ENCODE measurements at places on chromosomes 3 and 15.

GRCh38 chr15:35929740-35930444, 383.9 kb upstream of the DPH6 start:
- no peak for DNase-seq

DNA sequence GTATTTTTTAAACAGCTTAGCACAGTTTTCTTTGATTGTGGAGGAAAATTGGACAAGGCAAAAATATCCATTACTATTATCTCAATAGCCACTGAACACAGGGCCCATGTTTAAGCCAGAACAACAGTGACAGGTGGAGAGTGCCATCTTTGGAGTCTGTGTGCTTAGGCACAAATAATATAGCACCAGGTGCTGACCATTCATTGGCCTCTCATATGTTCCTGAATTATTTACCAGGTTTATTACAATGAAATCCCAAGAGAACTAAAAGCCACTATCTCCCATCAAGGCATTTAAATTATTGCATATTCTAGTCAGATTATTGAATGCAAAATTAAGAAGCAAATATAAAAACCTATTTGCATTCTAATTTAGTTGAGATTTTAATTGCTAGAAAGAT, 39.6 kb downstream of the GPR156 start:
- DNase-seq: no peak

DNA sequence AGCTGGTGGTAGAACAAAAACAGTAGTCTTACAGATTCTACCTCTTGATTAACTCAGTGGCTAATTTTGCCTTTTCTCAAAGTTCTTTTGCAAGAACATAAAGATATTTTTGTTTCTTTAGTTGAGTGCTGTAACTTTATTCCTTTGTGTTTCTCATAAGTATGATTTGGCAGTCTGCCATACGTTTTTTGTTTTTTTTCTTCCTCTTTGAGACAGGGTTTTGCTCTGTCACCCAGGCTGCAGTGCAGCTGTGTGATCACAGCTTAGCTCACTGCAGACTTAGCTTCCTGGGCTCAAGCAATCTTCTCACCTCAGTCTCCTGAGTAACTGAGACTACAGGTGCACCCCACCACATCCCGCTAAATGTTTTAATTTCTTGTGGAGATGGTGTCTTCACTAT, 22.4 kb downstream of the B3GNT5 start:
- no peak for DNase-seq

DNA sequence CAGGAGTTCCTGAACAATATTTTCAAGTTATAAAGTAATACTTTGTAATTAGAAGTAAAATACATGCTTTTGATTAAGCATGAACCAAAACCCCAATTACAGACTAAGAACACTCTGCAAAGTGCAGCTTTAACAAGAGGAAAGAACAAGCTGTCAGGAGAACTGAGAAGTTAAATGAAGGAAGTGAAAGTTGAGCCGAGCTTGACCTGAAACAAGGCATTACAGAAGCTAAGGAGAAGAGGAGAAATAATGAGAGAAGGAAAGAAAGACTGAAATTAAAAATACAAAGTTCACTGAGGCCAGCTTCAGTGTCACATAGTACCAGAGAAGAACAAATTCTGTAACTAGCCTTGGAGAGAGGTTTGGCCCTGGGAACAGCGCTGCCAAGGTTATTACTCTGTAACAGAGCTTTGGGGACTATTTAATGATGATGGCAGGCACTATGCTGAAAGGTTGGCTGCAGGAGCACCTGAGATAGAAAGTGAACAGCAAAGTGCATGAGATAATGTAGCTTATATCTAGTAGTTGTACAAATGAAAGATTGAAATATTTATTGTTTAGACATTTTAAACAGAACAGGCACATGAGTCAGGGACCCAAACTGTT, 241.9 kb upstream of the PEX5L start:
- DNase-seq: no peak

DNA sequence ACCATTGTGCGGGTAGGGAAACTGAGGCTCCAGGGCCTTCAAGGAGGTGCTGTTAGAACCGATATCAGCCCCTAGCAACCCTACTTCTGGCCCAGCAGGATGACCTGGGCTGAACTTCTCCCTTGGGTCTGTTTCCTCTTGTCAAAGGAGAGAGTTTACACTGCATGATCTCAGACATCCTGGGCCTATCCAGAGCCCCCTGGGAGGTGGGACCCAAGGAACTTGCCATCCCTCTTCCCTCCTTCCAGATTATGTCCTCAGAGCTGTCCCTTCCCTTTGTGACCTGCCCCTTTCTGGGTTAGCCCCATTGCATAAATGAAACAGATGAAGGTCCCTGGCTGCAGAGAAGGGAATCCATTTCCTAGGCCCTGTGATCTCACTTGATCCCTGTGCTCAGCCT, 12.3 kb upstream of the DNAH1 start:
- DNase-seq: no peak

GRCh38 chr3:12499474-12499873, 15.2 kb downstream of the TSEN2 start:
- no peak for DNase-seq

DNA sequence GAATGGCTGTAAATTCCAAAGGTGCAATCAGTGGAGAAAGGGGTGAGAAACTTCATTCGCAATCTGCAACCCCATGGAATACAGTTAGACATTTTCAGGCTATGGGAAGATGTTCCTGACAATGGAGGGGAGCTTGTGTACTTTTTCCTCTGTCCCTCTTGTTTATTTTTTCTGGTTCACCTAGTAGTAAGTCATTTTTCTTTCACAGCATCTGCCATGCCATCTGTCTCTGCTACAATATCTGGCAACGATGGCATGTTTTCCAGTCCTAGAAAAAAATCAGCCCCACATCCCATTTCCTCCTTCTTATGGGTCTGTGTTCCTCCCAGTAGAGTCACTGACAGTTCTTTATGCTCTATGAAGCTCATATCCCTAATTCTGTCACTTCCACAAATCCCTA, 76.0 kb downstream of the SSR3 start:
- no peak for DNase-seq

GRCh38 chr3:196624067-196624790, 15.3 kb upstream of the NRROS start:
- DNase-seq: no peak

- no peak for DNase-seq
These were observed 23.4 kb downstream of the GTF2E1 start for GRCh38 chr3:120765830-120766493.

GRCh38 chr3:188446766-188447165, 292.8 kb downstream of the LPP start:
- DNase-seq: no peak

DNA sequence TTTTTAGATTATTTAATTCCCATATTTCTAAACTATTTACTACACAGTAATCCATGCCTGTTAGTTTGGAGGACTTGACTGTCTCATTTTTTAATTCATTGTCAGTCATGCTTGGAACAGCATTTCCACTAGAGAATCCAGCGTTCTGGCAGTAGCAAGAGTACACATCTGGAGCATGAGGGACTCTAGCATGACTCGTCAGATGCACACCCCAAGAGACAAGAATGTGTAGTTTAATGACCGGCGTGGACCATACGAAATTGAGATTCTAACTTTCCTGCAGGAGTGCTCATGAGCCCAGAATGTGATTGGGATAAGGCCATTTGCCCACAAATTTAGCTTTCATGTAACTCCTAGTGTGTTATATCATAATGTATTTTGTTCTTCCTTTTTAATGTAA, 48.9 kb downstream of the ASB7 start:
- DNase-seq: no peak

DNA sequence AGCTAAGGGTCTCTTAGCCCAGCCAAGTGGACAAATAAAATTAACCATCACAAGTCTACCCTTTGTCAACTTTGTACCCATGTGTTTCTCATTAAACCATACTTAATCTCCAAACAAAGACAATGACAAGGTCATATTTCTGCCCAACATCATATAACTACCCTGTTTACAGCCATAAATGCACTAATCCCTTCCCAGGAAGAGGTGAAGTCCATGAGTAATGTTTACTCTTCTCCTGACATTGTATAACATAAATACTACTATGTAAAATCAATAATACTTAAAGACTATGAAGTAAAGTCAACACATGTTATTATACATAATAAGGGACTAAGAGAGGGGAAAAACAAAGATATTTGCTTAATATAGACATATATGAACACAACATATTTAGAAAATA, 38.5 kb upstream of the FAN1 start:
- no peak for DNase-seq

GRCh38 chr15:66959875-66960274, 105.5 kb upstream of the SMAD3 start:
- no peak for DNase-seq

- DNase-seq: no peak
These were observed 1.1 kb upstream of the C15orf62 start for GRCh38 chr15:40768521-40769273.

DNA sequence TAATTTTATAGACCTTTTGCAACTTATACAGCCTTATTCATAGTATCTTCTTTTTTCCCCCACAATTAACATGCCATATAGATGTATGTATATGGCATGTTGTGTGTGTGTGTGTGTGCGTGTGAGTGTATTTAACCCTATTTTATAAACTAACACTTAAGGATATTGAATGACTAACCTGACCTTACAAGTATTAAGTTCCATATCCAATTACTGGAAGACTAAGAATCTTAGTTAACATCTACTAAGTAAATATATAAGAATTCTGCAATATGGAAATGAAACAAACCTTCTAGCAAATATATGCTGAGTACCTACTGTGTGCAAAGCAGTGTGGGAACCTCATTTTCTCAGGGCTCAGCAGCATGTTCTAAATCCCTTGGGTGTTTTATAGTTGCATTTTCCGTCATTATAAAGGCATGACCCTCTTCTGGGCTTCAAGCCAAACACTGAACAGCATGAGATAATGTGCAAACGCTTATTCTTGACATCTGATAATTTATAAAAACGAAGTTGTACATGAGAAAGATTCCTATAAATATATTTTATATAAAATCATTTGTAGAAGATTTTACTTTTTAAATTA, 105.5 kb downstream of the NLGN1 start:
- DNase-seq: no peak

DNA sequence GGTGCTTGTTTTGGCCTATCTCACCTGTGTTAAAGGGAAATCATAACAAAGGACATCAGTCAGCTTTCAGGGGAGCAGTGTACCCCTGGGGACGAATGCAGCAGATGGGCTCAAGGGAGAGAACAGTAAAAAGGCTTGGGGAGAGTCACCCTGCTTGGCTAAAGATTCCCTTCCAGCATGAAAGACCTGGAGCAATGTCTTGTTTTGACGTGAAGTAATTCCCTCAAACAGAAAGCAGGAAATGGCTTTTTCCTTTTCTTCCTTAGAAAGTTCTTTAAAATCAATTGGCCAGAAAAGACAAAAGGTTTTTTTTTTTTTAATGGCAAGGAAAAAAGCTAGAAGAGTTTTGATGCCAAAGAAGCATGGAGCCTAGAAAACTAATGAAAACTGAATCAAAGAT, 56.5 kb upstream of the PARL start:
- DNase-seq: no peak

DNA sequence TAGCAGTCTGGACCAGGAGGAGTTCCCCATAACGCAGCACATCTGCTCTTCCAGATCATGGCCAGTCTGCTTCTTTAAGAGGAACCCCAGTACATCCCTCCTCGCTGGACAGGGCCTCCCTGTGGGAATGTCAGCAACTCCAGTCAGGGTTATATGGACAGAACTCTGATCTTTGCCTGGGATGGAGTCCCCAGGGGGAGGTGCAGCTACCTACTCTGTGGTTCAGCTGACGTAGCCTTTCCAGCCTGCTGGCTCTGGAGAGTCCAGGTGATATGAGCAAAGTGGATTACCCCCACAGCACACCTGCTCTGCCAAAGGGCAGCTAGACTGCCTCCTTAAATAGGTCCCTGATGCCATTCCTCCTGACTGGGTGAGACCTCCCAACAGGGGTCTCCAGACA, 417.1 kb upstream of the EPHA3 start:
- no peak for DNase-seq

- no peak for DNase-seq
These were observed 114.5 kb upstream of the PHLDB2 start for GRCh38 chr3:111744611-111745010.

- DNase-seq: no peak
These were observed 11.1 kb downstream of the COL6A6 start for GRCh38 chr3:130528120-130528519.

DNA sequence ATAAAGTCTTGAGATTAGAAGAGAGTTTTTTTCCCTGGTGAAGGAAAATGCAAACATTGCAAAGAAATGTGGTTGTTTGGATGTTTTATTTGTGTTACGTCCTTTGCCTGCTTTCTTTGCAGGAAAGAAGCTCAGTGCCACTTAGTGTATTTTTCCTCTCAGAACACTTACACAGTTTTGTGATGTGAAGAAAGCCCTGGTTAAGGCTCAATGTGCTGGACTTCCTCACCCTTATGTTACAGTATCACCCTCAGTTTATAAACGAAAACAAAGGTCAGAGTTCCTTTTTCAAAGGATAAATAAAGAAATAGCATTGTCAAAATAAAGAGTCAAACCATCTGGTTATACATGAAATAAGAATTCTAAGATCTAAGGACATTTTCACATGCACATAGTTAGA, 45.9 kb downstream of the RNF13 start:
- DNase-seq: no peak

- no peak for DNase-seq
These were observed 345.8 kb upstream of the CBLB start for GRCh38 chr3:106214641-106215040.

GRCh38 chr3:144763878-144764454, 792.3 kb downstream of the DIPK2A start:
- DNase-seq: no peak

GRCh38 chr3:41118461-41119390, 80.6 kb upstream of the CTNNB1 start:
- no peak for DNase-seq

GRCh38 chr3:193905541-193906396, 230.2 kb upstream of the HES1 start:
- no peak for DNase-seq

GRCh38 chr3:20772869-20773268, 586.9 kb upstream of the SGO1 start:
- no peak for DNase-seq

- DNase-seq: no peak
These were observed 289.7 kb upstream of the ADAMTS9 start for GRCh38 chr3:64977308-64978100.

DNA sequence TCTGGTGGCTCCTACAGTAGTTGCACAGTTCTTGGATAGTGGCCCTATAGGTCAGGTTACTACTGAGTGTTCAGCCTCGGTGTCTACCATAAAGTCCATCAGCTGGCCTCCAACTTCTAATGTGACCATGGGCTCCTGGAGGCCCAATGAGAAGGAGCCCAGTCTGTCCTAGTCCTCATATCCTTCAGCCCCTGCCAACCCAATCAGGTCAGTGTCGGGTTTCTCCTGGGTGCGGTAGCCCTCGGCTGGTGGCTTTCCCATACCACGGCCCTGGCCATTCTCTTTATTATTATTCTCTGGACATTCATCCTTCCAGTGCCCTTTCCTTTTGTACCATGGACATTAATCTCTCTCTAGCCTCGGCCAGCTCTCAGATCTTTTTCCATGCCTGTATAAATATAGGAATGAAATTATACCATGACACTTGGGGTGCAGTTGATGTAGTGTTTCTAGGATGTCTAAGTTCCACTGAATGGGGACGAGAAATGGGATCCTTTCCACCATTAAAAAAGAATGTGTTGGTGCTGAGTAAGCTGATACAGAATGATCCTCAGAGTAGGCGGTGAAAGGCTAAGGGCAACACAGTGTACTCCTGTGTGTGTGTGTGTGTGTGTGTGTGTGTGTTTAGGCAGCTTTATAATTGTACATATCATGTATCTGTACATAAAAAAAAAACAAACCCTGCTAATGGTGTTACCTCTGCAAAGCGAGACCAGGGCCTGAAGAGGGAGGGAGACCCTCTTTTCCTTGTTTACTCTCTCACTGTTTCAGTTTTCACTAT, 19.3 kb upstream of the NOX5 start:
- DNase-seq: no peak
